ENCODE measurements at places on chromosomes 2 and 18. TPM values are rescaled to one million over a fixed set of nuclear protein-coding genes. Genes with fewer than 3 reads are reported as not detected.

DNA sequence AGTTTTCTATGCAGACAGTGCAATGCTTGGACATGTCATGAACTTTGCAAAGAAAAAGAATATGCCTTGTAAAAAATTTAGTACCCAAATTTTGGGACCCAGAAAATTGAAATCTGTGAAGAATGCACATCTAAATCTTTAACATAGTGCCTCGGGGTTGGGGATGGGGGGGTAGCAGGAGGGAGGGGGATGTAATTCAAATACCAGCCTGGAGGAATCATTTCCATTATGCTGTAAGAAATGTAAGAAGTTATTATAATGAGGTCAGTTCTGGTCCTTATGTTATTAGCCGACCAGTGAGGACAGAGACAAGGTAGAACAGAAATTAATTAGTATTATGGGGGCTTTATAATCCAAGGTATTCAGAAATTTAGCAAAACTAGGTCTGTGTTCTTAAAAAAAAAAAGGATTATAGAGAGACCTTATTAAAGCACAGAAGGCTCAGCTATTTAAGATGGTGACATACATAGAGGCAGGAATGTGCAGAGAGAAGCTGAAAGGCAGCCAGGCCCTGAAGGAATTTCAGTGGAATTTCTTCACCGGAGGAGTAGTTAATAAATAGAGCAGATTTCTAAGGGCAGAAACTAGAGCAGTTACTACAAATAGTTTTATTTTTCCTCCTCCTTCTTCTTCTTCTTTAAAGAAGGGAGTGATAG lies 89.0 kb upstream of the RBMS1 start:
- peak; percentile 44 for DNase-seq

DNA sequence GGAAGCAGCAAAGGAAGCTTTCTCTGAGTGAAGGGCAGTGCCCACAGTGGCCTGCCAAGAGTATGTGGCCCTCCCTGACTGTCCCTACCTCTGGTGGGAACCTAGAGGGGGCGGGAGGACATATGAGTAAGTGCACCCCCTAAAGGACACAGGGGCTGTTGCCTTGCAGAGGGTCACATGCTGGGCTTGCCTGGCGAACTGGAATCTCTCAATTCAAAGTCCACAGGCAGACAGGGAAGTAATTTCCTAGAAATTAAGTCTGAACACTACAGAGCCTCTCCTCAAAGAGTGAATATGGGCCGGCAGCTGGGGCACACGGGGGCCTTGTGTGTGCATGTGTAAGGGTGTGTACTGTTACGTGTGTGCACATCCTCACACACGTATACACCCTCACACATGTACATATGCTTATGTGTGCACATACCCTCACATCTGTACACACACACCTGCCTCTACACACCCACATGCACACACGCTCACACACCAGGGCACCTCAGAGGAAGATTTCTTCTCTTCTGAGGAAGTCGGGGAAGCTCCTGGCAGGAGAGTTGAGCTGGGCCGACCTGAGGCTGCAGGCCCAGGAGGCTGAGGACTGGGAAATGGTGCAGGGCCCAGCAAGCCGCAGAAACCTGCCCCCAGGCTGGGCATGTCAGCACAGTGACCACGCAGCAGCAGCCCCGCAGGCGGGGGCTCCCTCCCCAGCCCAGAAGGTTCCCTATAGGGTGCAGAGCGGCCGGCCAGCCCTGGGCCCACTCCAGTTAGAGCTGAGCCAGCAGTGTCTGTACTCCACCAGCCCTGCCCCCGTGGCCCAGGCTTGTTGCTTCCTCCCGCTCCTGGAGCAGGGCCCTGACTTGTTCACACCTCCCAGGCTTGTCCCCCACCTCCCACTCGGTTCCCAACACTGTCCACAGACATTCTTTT lies 77.4 kb upstream of the TAF1B start:
- no peak for DNase-seq

The HOXD3 gene
- polyA plus RNA-seq: 2.7 TPM

DNA sequence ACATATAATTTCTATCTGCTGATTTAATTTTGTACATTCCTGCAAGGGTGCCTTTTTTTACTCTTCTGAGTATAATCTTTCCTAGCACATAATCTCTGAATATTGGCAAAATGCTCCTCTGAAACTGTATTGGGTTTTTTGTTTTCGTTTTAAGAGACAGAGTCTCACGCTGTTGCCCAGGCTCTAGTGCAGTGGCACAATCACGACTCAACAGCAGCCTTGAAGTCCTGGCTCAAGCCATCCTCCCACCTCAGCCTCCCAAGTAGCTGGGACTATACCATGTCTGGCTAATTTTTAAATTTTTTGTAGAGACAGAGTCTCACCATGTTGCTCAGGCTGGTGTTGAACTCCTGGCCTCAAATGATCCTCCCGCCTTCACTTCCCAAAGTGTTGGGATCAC lies 104.9 kb downstream of the SPTBN1 start:
- no peak for DNase-seq

The OTX1 gene
- polyA plus RNA-seq: not detected

The CAPN14 gene
- polyA plus RNA-seq: not detected

DNA sequence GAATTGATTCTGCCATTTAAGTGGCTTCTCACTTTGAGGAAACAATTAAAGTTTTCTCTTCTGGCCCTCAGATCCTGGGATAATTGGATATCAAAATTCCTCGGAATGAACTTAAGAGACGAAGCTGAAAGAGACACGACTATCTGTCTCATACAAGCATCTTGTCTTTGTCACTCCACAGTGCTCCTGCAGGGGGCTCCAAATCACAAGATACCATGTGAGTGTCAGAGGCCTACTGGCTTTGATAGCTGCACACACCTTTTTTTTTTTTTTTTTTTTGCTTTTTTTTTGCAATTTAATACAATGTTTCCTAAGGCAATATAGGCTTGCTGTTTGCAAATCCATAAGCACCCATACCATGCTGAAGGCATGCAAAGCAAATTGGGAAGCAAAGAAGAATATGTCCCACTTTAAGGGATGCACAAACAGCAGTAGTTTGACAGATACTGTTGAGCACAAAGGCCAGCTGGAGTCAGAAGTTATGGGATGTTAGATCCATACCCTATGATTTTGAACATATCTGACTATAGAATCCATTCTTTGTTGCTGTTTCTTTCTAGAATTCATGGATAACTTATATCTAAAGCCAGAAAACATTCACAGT lies 109.0 kb upstream of the CBLN2 start:
- peak; percentile 5 for DNase-seq

The SERPINE2 gene
- 85.2 TPM for polyA plus RNA-seq

DNA sequence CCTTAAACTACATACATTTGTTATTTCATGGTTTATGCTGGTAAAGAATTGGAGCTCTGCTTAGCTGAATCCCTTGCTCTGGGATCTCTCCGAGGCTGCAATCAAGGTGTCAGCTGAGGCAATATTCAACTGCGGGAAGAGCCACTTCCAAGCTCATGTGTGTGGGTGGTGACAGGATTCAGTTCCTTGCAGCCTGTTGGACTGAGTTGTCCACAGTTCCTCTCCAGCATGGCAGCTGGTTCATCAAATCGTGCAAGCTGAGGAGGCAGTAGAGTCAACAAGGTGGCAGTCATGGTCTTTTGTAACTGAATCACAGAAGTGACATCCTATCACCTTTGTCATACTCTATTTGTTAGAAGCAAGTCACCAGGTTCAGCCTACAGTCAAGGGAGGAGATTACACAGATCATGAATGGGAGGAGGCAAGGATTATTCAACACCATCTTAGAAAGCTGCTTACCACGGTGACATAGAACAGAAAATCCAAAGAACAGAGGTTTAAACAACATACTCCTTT lies 56.9 kb downstream of the CTIF start:
- no peak for DNase-seq

DNA sequence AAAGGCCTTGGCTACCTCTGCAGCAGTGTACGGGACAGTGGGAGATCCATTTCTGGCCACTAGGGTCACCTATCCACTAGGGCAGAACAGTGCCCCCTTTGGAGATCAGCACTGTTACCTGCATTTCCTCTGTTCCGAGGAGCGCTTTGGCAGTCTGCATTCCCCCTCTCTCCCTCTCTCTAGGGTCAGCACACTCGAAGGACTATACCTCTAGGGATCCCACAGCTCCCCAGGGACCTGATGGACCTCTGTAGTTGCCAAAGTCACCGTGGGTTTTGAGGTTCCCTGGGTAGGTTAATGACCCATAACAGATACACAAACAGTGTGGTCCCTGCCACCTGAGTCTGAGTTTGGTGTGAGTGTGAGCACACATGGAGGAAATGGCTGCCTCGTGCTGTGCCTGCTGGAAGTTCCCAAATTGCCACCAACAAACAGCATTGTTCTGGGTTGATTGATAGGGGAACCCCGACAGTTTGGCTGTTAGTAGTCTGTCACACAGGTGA lies 99.8 kb upstream of the VWC2L start:
- DNase-seq: no peak

GRCh38 chr2:53636109-53636508 lies 131.5 kb upstream of the CHAC2 start:
- DNase-seq: no peak

- DNase-seq: no peak
These were observed 418.0 kb downstream of the LRATD1 start for GRCh38 chr2:15050483-15050882.

The PREPL gene
- polyA plus RNA-seq: 250 TPM

- DNase-seq: no peak
These were observed 120.3 kb downstream of the RBMS1 start for GRCh38 chr2:160373263-160373662.

DNA sequence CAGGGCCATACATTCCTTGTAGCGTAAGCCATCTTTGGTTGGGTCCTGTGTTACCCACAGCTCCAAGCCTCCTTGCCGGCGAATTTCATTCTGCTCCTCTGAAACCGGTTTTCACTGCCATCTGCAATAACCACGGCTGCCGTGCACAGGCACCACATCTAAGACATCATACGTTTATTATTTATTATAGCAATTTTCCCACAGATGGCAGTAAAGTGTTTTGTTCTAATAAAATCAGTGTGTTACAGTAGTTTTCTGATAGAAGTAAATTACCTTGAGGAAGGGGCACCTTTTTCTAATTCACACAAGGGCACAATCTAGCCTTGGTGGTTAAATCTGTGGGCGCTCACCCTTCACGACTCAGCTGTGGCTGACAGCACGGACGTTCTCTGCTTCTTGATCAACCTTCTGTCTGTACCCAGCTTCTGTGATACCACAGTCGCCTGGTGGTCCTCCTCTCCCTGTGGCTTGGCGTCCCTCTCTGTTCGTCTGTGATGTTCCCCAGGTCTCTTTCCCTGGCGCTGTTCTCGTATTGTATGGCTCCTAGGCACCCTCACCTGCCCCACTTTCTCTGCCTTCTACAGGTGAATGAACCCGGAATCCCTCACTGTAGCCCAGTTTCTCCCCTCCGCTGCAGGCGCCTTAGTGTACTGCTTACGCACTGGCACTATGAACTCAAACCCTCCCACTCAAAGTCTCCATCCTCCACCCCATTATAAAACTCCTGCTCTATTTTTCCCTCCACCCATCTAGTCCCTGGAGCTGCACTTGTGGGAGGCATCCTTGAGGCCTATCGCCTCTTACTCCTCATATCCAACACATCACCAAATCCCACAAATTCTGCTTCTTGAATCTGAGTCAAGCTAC lies 236.8 kb downstream of the DYSF start:
- no peak for DNase-seq

DNA sequence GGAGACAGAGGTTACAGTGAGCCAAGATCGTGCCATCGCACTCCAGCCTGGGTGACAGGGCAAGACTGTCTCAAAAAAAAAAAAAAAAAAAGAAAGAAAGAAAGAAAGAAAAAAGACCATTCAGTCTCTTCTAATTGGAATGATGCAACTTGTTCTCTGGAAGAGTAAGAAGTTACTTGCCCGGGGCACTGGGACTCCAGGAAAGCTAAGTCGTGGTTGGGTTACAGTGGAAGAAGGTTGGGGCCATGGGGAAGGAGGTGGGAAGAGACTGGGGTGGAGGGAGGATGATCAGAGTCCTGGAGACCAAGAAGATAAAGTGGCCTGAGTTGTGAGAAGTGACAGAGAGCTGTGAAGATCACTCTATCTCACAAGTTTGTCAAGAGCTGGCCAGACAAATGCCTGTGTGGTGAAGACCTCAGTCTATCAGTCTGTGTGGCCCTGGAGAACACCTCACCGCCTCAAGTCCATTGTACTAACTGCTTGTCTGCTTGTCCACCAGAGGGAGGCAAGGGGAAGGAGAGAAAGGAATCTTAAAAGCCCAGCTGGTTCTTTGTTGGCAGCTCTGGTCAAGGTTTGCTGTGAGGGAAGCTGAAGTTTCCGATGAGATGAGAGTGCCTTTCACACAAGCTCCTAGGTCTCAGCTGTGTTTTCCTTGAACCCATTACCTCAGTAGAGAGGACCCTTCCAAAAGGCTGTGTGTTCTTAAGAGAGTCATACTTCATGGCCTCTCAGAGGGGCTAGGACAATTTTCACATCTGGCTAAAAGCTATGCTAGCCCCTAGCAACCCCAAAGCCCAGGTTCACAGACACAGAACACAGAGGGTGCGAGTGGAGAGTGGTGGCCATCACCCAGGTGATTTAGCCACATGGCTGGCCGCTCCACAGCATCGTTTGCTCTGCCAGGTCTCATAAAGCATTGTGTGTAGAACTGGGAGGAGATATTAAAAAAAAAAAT lies 72.0 kb upstream of the TMEM178A start:
- DNase-seq: peak; percentile 59

- no peak for DNase-seq
These were observed 12.5 kb downstream of the ITM2C start for GRCh38 chr2:230877116-230877758.

- no peak for DNase-seq
These were observed 194.0 kb downstream of the NDUFA10 start for GRCh38 chr2:239831001-239831731.

The CCDC178 gene
- polyA plus RNA-seq: not detected

DNA sequence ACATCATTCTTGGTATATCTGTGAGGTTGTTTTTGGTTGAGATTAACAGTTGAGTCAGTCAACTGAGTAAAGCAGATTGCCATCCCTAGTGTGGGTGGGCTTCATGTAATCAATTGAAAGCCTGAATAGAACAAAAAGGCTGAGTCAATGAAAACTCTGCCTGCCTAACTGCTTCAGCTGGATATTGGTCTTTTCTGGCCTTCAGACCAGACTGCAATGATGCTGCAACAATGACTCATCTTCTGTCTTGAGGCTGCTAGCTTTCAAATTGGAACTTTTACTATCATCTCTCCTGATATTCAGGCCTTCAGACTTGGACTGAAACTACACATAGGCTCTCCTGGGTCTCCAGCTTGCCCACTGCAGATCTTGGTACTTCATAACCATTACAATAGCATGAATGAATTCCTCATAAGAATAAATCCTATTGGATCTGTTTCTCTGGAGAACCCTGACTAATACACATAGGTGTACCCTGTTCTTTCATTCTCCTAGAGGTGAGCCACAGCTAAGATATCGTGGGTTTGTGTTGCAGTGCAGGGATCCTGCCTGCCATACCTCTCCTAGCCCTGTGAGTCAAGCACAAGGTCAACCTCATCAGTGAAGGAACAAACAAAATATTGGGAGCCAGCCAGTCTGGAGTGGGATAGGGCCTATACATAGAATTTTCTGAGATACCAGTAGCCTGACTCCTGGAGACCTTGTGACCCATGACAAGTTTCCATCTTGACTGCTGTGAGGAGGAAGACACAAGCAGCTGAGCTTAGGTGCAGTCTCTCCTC lies 473.8 kb downstream of the DCC start:
- no peak for DNase-seq

DNA sequence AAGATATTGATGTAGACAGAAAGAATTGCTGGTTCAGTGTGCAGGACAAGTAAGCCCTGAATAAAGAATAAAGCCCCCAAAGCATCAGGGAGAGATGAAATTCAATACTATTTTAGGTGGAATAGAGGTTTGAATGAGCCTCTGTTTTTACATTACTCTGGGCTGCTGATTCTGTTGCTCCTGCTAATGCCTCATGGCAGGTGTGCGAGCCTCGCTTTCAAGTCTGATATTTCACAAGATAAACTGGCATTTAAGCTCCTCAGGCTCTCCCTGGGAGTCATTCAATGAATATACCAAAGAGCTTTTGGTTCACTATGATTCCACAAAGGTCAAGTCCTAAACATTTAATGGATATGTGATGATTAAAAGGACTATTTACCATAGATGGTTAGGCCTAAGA lies 601.0 kb upstream of the SLC39A10 start:
- no peak for DNase-seq
